Esophagus mucosa (tissue), 1 donor: ENCODE measurements at places on chromosomes 3 and 15. TPM values are rescaled to one million over a fixed set of nuclear protein-coding genes. Genes with fewer than 3 reads are reported as not detected.

The PAK2 gene
- 36.5 TPM for total RNA-seq

The TLR9 gene
- 0.04 TPM for total RNA-seq

The CD200 gene
- total RNA-seq, result 1.1 TPM

The SLC6A20 gene
- total RNA-seq, result 0.16 TPM

The HTR3E gene
- not detected for total RNA-seq

The ARID3B gene
- total RNA-seq, result 5.4 TPM

The DISP2 gene
- total RNA-seq, result 0.28 TPM

The NR2E3 gene
- 0.56 TPM for total RNA-seq

The GASK1A gene
- 2.9 TPM for total RNA-seq

The MLF1 gene
- 2.6 TPM for total RNA-seq

The POPDC2 gene
- total RNA-seq, result 0.60 TPM

The CD200R1 gene
- total RNA-seq, result 2.9 TPM

The CCDC39 gene
- total RNA-seq, result not detected

The ZPLD1 gene
- total RNA-seq, result not detected

The EXD1 gene
- not detected for total RNA-seq

The DLEC1 gene
- total RNA-seq, result 0.08 TPM

The CCR1 gene
- total RNA-seq, result 0.52 TPM

The PLXNB1 gene
- total RNA-seq, result 62.0 TPM

The ZNF80 gene
- not detected for total RNA-seq

The JMJD7 gene
- total RNA-seq, result 35.4 TPM

The LRTM1 gene
- not detected for total RNA-seq

The C2CD4A gene
- total RNA-seq, result 0.44 TPM

The GOLGA8T gene
- total RNA-seq, result not detected

The RBMS3 gene
- 3.4 TPM for total RNA-seq

The CCR8 gene
- total RNA-seq, result 0.16 TPM

The LRRC28 gene
- total RNA-seq, result 21.3 TPM

The IGSF11 gene
- 0.32 TPM for total RNA-seq

The C3orf22 gene
- total RNA-seq, result not detected

The GMPS gene
- total RNA-seq, result 41.6 TPM

The RTP1 gene
- total RNA-seq, result not detected

The P2RY1 gene
- 20.5 TPM for total RNA-seq

The CYP8B1 gene
- total RNA-seq, result not detected

The A4GNT gene
- not detected for total RNA-seq

The PTPN23 gene
- total RNA-seq, result 26.1 TPM

The FBXW12 gene
- total RNA-seq, result not detected

The FHIT gene
- total RNA-seq, result 10.5 TPM

The PARP15 gene
- total RNA-seq, result 0.56 TPM

The EPHA3 gene
- total RNA-seq, result 0.40 TPM

The CSPG4 gene
- 1.9 TPM for total RNA-seq

The GRAMD2A gene
- 4.0 TPM for total RNA-seq

The NR1I2 gene
- total RNA-seq, result not detected

The GPR171 gene
- total RNA-seq, result 0.32 TPM

The CCDC80 gene
- total RNA-seq, result 13.2 TPM

The FAM227B gene
- total RNA-seq, result 2.6 TPM

The ROPN1B gene
- total RNA-seq, result not detected

The ZIC4 gene
- total RNA-seq, result not detected

The SI gene
- not detected for total RNA-seq

The IL17RC gene
- 26.6 TPM for total RNA-seq

The CLDN11 gene
- total RNA-seq, result 1.2 TPM
